ENCODE measurements at places on chromosomes 5 and 9. TPM values are rescaled to one million over a fixed set of nuclear protein-coding genes. Genes with fewer than 3 reads are reported as not detected.

DNA sequence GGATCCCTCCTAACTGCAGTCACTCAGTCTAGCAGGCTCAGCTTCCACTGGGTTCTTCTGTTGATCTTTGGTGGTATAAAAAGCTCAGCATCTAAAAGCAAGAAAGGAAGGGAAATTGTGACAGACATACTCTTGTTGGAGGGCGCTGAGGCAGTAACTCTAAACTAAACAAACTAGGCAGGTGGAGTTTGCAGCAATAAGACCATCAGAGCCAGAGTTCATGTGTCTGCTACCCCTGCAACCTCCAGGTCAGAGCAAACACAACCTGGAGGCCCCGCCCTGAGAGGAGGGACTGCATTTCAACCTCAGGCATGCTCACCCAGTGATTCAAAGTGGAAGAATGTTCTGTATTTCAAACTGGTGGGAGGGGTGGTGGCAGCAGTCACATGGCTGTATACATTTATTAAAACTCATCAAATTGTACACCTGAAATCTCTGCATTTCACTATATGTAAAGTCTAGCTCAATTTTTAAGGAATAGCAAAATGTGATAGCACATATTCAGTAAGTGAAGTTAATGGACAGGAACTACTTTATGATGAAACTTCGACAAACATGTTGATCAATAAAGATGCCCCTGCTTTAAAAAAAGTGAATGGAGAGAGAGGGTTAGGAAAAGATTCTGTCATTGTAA lies 7.1 kb downstream of the ACTL7A start:
- DNase-seq = no peak

ADAMTS12 gene
- not detected for total RNA-seq

SLC4A9 gene
- 2.6 TPM for total RNA-seq

DNA sequence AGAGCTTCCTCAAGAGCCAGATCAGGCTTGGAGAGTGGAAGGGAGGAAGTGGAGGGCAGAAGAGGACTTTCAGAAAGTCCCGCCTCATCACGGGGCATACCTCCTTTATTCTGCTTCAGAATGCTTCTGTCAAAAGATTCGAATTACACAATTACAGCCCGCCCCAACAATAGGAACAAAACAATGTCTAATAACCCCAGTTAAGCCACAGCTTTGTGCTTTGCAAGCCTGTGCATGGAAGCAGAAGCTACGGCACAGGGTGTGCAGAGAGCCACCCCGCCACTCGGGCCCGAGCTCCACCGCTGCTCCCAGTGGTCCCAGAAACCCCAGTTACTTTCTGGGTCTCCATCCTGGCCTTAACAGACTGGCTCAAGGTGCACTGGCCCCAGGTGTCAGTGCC lies 23.5 kb downstream of the HNRNPH1 start:
- no peak for DNase-seq

GRCh38 chr5:93395971-93396379 lies 185.0 kb downstream of the NR2F1-AS1 start:
- DNase-seq = no peak

- peak; percentile 69 for DNase-seq
Measured at GRCh38 chr9:110050925-110051355, 157.0 kb downstream of the C9orf152 start.

GRCh38 chr9:29066141-29066640 lies 1492.9 kb upstream of the C9orf72 start:
- DNase-seq = no peak

NIPAL4 gene
- total RNA-seq = not detected

DNA sequence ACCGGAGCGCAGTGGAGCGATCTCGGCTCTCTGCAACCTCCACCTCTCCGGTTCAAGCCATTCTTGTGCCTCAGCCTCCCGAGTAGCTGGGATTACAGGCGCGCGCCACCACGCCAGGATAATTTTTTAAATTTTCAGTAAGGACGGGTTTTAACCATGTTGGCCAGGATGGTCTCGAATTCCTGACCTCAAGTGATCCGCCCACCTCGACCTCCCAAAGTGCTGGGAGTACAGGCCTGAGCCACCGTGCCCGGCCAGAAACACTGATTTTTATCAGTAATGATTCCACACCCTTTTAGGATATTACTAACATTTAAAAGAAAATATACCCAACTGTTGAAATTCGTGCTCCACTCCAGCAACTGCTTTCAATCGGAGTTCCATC lies 464 bp upstream of the FAM151B start:
- DNase-seq = no peak

DNA sequence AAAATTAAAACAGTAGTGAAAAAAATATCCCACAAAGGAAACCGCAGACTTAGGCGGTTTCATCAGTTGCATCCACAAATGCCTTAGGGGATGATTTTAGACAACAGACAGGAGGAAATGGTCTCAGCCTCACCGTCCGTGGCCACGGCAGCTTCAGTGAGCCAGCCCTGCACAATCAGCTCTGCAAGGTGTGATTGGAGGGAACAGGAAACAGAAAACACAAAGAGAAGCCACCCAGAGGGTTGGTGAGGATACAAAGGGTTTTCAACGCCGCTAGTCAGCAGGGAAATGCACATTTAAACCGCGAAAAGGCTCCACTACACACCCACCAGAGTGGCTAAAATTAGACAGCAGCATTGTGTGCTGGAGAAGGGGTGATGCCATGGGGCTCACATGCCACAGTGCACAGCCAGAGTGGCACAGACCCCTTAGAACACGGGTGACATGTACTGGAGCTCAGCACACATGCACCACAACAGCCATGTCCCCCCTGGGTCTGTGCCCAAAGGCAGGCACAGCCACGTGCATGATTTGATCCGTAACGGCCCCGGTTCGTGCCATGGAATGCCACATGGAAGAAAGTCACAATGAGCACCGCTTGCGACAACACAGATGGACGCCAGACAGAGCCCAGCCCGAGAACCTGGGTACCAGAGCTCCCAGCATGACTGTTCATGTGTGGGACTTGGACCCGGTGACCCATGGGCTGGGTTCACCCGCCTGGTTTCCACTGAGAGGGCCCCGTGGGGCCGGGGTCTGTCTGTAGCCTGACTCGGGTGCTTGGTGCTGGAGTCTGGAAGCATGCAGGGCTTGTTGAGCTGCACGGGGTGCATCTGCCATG lies 18.3 kb upstream of the TERT start:
- DNase-seq = peak; percentile 97

CCDC183 gene
- total RNA-seq = 0.88 TPM

SH3PXD2B gene
- total RNA-seq = 0.11 TPM

- DNase-seq = no peak
Measured at GRCh38 chr5:17272111-17272510, 54.7 kb downstream of the BASP1 start.

GRCh38 chr9:81754245-81754644 lies 64.9 kb upstream of the TLE1 start:
- no peak for DNase-seq

GRCh38 chr5:38751103-38751502 lies 94.7 kb upstream of the OSMR start:
- DNase-seq = no peak

DNAJC25 gene
- 7.0 TPM for total RNA-seq

DNA sequence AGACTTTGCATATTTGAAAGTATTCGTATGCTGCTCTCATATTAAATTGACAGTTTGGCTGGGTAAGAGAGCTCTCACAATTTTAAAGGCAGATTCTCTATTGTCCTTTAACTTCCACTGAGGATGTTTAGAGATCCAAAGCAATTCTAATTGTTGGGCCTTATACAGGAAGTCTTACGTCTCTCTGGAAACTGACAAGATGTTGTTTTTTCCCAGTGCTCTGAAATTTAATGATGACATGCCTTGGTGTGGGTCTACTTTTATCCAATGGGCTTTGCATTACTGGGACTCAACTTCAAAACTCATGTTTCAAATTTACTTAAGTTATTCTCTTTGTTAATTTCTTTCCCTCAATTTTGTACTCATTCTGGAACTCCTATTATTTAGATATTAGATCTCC lies 191.5 kb downstream of the SNX18 start:
- DNase-seq = no peak

DNA sequence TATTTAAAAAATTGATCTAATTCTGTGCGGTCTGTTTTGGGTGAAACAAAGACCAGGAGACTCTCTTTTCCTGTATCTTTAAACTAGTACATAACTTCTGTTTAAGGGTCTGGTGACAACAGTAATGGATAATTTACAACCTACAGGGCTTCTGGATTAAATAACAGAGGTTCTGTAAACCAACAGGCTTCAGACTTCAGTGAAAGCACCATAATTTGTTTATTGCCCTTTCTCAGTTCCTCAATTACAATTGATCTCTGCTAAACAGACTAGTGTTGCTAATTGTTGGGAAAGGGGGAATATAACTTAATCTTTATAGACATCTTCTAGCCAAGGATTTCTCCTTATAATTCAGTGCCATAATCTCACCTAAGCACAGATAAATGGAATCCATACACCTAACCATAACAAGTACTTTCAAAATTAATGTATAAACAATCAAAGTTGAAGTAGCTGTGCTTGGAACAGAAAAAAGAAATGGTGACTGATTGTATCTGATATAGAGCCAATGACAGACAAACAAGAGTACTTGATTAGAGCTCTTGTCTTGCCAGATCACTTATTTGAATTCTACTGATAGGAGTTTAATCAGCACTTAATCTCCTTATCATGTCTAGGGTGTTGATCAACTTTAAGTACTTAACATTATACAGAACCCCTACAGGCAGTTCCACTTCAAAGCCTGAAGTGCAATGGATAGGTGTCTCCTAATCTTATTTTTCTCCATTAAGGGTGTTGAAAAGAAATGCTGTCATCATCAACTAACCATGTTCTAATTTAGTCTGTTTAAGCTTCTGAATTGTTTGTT lies 536.0 kb downstream of the NR2F1-AS1 start:
- no peak for DNase-seq

GABRA6 gene
- not detected for total RNA-seq

GADD45G gene
- total RNA-seq = not detected

DNA sequence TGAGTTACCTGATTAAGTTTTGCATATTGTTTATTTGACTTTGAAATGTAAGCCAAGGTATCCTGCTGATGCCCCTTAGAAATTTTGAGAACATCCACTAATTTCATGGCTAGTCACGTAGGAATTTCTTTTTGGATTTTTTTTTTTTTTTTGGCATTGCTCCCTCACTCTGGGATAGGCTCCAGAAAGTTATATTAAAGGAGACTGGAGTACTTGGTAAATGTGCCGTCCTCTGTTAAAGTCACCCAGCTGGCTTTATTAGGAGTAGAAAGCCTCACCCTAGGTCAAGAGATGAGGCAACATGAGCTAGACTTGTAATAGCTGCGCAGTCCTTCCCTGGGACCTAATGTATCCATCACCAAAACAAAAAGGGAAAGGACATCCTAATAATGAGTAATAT lies 3.1 kb downstream of the KCTD16 start:
- no peak for DNase-seq

DNA sequence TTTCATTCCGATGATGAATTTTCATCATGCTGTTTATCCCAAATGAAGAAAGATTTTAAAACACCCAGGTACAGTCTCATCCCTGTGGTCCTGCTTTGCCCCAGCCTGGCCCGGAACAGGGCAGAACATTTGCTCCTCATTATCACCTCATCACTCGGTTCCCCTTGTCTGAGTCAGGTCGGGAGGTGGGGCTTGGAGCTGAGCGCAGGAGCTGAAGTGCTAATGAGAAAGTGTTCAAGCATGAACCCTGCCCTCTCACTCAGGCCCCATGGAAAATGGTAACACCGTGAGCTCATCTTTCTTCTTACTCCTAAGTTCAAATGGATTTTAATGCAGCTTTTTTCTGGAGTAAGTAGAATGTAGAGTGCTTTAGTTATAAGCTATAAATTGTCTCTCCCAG lies 466.2 kb downstream of the KDM4C start:
- no peak for DNase-seq

SV2C gene
- not detected for total RNA-seq

- no peak for DNase-seq
Measured at GRCh38 chr9:89519366-89519805, 21.5 kb upstream of the SEMA4D start.

DNA sequence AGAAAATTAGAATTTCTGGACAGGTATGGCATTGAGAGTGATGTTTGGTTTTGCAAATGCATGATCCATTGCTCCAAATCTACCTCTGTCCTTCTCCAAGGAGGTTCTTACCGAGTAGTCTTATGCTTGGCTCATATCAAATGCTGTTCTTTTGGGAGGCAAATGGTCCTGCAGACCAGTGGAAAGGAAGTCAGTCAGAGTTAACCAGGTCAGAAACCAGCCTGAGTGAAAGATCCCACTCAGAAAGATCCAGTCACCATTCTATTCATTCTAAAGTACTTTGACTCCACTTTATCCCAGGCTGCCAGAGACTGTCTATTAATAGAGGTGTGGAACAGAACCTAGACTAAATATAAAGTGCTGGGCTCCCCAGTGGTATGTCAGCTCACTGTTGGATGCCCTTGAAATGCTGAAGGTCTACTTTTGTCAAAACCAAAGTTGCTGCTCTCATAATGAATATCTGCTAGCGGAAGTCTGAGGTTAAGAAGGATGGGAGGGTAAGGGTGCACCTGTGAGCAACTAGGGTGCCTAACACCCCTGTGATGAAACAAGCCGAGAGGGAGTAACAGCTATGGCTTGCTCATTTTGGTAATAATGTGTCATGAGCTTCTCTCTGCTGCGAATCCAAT lies 302.2 kb downstream of the ZNF608 start:
- DNase-seq = peak; percentile 79

GRCh38 chr5:146400201-146400600 lies 46.9 kb upstream of the TCERG1 start:
- no peak for DNase-seq

- DNase-seq = no peak
Measured at GRCh38 chr9:35562895-35563780, 41.9 kb upstream of the TESK1 start.

DNA sequence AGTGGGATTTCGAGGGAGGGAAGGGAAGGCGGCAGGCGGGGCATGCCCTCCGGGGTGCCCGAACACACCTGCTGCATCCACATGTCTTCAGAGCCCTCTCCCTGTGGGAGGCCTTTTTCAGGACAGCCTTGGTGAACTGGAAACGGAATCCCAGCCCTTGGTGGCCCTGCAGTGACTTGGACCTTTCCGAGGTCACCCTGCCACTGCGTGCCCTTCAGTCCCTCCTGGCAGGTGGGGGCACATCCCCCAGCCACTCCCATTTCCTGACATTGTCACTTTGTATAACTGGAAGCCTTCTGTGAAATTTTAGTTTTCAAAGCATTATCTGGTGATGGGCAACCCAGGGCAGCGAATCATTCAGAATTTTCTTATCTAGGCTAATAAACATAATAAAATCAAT lies 11.0 kb upstream of the AHRR start:
- DNase-seq = no peak

- peak; percentile 18 for DNase-seq
Measured at GRCh38 chr9:124392871-124393460, 22.3 kb downstream of the PSMB7 start.

DNA sequence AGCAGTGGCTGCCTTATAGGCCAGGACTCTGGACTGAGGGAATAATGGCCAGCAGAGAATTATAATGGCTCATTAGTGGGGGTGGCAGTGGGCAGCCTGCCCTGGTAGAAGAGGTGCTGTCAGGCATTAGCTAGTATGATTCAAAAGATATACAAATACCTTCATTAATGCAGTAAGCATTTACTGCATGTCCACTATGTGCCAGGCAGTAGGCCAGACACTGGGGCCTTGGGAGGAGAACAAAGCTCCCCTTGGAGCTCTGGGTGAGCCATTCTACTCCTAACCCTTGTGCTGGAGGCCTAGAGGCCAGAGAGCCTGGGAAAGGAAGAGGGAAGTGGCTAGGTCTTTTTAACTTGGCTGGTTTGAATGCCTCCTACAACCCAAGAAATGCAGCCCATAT lies 2.0 kb upstream of the GARNL3 start:
- DNase-seq = no peak
